LoVo (cell line): ENCODE measurements at places on chromosomes 12 and 14.

- no peak for DNase-seq
Measured at GRCh38 chr14:100677554-100678468, 48.9 kb upstream of the DLK1 start.

GRCh38 chr14:73630009-73630780, 14.6 kb upstream of the DNAL1 start:
- DNase-seq, result no peak

DNA sequence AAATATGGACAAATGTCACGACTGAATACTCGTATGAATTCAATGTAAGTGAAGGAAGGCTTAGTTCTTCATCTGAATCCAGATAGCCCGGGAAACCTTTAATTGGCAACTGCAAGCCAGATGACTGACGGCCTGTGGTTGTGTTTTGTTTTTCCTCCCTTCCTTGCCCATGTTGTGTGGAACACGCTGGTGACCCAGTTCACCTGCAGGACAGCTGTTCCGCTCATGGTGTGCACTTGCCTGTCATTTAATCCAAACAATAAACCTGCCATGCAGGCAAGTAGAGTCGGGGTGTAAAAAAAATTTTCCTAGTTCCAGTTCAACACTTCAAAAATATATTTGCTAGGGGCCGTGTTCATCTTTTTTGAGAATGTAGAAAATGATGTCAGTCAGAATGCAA, 88.0 kb downstream of the TMEM132D start:
- no peak for DNase-seq

- peak; percentile 84 for DNase-seq
Measured at GRCh38 chr14:67963960-67964812, 144.6 kb downstream of the RAD51B start.

DNA sequence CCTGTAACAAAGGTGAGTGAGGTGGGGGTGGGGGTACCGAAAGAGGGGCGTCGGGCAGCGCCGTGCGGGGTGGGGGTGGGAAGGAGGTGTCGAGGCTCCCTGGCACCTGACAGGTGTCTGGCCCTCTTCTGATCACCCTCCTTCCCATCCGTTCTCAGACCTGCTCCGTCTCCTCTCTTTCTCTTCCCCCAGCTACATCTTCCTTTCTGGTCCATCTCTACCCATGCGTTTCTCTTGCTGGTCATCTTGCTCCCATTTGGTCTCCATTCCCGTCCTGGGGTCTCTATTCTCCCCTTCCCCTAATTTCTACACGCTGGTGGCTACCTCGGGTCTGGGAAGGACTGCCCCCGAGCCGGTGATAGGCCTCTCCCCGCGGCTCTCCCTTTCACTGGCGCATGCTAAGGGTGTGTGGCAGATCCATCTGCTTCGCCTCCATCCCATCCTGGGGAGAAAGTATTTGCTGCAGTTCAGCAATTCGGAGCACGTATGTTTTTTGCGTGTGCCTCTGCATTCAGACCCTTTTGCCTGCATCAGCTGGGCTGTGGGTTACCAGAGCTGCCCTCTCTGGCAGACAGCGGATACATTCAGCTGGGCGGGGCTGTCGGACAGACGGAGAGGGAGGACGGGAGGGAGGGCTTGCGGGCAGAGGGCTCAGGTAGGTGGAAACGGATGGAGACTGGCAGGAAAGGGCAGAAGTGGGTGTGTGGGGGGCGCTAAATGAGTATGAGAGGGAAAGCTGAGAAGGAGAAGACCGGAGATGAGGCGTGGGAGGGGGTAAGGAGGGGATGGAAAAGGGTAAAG, 730 bp downstream of the CLSTN3 start:
- no peak for DNase-seq

GRCh38 chr14:61720294-61720661, 25.0 kb downstream of the HIF1A start:
- no peak for DNase-seq

- peak; percentile 41 for DNase-seq
Measured at GRCh38 chr14:62179367-62180018, 417.3 kb downstream of the SNAPC1 start.

DNA sequence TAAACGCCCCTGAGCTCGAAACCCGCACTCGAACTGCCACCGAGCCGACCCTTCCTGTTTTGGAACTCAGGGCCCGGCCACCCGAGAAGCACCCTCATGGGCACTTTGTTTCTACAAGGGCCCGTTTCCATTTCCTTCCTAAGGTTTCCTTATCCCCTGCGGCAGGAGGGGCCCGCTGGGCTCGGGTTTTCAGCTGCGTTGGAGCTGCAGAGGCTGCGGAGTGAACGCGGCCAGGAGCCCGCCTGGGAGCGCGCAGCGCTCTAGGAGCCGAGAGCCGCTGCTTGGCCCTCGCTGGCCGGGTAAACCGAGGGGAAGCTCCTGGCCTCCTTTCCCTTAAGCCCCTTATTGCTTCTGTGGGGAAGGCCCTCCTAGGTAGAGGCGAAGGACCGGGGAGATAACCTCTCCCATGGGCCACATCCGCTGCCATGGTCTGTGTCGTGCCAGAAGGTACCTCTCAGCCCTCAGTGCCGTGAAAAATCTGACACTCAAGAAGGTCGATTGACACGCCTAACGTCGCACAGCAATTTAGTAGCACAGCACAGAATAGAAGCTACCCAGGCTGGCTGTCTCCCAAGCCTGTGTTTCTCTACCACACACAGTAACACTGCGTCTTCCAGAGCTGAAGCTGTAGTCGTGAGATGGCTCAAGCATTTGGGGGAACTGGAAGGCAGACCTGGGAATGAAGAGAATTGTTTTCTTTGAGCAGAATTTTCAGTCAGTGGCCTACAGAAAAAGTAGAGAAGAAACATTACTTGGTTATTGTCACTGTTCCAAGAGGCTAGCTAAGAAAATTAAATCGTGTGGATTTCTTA, 12.9 kb upstream of the CALM1 start:
- peak; percentile 14 for DNase-seq

GRCh38 chr14:90426663-90427062, 29.8 kb downstream of the CALM1 start:
- DNase-seq, result no peak

DNA sequence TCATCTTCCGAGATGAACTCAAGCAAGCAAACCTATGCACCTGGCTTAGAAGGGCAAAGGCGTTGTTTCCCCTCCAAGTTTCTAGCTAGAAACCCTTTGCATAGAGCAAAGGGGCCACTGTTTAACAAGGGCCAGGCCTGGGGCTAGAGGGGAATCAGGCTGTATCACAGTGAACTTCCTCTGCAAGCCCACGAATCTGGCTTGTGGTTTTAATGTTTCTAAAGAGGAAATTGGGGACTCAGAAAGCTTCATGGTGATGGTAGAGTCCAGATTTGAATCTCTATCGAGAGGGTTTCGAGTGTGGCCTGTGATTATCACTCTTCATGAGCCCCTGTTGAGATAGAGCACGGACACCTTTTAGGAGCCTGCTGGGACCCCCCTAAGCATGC, 189.9 kb downstream of the VRK1 start:
- DNase-seq, result no peak

DNA sequence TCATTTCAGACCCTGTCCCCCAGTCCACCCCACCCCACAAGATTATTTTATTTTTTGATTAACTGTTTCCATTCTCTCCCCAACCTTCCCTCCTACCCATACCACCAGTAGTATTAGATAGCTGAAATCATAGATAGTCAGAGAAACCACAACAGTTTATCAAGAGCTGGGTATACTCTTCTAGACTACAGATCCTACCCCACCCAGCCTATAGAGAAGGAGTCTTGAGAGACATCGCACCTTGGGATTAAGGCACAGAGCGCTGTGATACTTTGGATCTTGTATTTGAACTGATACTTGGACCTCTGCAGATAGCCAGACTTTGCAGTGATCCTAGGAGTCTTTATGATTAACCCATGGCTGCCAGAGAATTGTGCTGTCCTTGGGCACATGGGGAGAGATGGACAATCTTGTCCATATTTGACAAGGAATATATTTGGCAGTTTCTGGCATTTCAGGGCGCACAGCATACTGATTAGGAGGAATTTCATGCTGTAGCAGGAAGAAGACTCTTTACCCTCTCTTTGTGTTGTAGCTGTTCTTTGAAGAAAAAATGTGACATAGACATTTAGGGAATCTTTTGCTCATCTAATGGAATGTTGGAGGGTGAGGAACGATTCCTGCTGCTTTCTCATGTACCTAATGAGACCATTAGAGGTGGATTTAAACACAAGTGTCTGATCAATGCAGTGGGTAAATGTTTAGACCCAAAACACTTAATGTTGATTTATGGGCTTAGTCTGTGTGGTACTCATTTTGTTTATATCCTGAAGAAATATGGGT, 982 bp downstream of the RBMS2 start:
- peak; percentile 49 for DNase-seq

GRCh38 chr14:54877015-54877702, 25.5 kb downstream of the GCH1 start:
- DNase-seq, result peak; percentile 13

GRCh38 chr12:24996102-24996797, 47.3 kb upstream of the BCAT1 start:
- DNase-seq, result no peak

- no peak for DNase-seq
Measured at GRCh38 chr14:47102472-47102871, 450.9 kb upstream of the RPL10L start.

- DNase-seq, result peak; percentile 49
Measured at GRCh38 chr14:68210729-68211299, 391.2 kb downstream of the RAD51B start.

GRCh38 chr12:1836854-1837421, 16.6 kb downstream of the LRTM2 start:
- no peak for DNase-seq

DNA sequence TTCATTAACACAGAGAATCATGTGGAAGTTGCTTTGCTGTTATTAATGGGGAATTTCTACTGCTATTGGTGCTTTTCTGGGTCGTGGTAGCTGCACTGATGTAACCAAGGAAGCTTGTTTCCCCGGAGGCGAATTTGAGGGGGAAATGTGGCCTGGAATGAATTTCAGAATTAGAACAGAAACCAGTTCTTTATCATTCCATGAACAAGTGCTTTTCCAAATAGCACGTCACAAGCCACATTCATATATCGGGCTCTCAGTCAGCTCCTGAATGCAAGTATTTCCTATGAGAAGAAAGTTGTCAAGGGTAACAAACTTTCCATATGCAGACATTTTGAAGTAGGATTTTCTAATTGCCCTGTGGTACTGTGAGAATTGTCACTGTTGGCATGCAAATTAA, 1353.2 kb downstream of the AACS start:
- no peak for DNase-seq

GRCh38 chr12:67891596-67891995, 97.7 kb upstream of the IFNG-AS1 start:
- no peak for DNase-seq

GRCh38 chr12:93772003-93772700, 95.0 kb downstream of the CRADD start:
- DNase-seq, result no peak

- no peak for DNase-seq
Measured at GRCh38 chr12:117622741-117623140, 261.3 kb upstream of the NOS1 start.

DNA sequence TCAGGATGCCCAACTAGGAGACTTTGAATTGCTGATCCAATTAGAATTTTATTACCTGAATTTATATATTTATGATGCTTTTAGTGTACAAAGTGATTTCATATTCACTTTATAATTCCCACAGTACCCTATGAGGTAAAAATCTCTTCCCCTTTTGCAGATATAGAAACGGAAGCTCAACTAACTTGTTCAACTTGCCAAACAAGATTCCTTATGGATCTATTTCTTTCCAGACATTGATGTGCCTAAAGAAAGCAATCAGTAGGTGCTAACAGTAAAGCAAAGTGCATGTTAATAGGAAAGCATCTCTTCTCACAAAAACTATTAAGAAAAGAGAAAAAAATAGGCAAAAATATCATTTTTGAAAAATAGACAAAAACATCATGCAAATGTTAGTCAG, 65.9 kb upstream of the PPP1R12A start:
- DNase-seq, result no peak

DNA sequence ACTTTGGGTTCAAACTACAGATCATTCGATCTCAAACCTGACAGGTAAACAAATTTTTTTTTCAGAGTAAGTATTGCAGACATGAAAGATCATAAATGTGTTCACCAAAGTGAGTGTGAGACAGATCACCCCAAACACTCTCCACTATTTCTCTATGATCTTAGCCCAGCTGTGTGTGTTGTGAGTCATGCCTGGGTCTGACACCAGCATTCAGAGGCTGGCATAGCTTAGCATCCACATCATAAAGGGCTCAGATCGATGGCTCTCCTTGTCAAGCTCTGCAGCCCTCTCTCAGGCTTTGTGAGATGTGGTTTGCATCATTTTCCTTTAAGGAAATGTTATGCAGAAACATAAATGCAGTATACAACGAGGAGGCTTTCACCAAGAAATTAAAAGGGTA, 164.9 kb downstream of the ETV6 start:
- DNase-seq, result no peak

GRCh38 chr14:73859145-73859544, 7.5 kb downstream of the PTGR2 start:
- no peak for DNase-seq

- no peak for DNase-seq
Measured at GRCh38 chr14:45284802-45285201, 31.8 kb upstream of the MIS18BP1 start.

GRCh38 chr12:33044447-33044846, 147.9 kb upstream of the PKP2 start:
- DNase-seq, result no peak

GRCh38 chr14:100654025-100654813, 67.0 kb upstream of the BEGAIN start:
- no peak for DNase-seq

DNA sequence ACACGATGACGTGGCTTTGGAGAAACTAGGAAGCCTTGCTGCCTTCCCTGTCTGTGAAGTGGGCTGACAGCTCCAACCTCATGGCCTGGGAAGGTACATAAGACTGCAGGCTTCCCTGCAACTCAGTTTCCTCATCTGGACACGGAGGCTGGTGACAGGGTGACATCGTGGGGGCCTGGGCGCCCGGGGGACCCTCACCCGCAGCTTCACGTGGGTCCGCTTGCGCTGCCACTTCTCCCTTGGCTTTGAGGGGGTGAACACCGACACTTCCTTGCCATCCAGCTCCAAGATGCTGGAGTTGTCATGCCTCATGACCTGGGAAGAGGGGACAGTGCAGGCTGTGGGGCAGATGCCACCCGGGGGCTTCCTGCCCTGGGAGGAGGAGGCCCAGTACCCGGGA, 7.6 kb downstream of the ARL6IP4 start:
- no peak for DNase-seq

- no peak for DNase-seq
Measured at GRCh38 chr14:40983604-40984003, 623.1 kb upstream of the LRFN5 start.

- DNase-seq, result no peak
Measured at GRCh38 chr12:120141336-120141735, 24.8 kb upstream of the RAB35 start.
